ENCODE measurements at places on chromosomes 16 and 17. TPM values are rescaled to one million over a fixed set of nuclear protein-coding genes. Genes with fewer than 3 reads are reported as not detected.
A peak's percentile ranks its signal among the peaks of the same experiment; 100 is the strongest.

DNA sequence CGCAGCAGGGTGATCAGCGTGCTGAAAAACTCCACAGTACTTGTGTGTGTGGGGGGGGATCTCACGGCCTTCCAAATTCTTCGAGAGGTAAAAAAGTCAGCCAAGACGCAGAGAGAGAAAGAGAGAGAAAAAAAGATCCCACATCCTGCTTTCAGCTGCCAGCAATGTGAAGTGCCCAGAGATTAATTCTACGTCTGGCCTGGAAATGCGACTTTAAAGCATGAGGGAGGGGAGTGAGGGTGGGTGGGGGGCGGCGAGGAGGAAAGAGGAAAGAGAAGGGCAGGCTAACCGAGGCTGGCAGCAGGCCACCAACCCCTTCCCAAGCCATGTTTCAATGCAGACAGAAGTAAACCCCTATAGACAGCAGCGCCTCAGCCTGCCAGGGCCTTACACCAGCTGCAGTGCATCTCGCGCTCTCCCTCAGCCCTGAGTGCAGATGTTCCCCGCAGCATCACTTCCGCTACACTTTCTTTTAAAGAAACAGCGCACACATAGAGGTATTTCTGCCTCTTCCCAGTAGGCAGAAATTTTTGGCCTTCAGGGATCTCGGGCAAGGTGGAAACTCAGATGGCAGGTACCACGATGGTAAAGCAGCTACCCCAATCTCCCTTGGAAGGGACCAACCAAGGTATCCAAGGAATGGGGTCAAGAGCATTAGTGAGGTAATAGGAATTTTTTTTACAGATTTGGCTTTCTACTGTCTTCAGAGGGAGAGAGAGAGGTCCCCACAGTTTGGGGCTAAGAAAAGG is 87.8 kb downstream of the SMG6 start:
- peak; percentile 99 for DNase-seq

The CYBC1 gene
- total RNA-seq: 46.4 TPM

The DOC2A gene
- not detected for total RNA-seq

DNA sequence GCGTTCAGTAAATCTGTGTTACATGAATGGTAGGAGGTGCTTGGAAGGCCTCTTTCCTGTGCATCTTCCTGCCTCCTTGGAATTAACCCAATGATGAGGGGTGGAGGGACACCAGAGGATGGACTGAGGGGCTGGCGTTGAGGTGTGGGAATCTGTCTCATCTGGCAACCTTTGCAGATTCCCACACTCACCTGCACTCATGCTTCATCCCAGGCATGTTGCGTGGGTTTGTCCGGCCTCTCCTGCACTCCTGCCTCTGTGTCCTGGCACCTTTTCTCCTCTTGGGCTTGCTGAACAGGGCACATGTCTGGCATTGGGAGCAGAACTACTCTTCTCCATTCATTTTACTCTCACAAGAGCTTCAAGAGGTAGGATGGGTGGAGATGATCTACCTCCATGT is 3.1 kb upstream of the IGFBP4 start:
- no peak for DNase-seq

- DNase-seq: no peak
Observed at GRCh38 chr16:21037736-21038135, 112.9 kb downstream of the DNAH3 start.

DNA sequence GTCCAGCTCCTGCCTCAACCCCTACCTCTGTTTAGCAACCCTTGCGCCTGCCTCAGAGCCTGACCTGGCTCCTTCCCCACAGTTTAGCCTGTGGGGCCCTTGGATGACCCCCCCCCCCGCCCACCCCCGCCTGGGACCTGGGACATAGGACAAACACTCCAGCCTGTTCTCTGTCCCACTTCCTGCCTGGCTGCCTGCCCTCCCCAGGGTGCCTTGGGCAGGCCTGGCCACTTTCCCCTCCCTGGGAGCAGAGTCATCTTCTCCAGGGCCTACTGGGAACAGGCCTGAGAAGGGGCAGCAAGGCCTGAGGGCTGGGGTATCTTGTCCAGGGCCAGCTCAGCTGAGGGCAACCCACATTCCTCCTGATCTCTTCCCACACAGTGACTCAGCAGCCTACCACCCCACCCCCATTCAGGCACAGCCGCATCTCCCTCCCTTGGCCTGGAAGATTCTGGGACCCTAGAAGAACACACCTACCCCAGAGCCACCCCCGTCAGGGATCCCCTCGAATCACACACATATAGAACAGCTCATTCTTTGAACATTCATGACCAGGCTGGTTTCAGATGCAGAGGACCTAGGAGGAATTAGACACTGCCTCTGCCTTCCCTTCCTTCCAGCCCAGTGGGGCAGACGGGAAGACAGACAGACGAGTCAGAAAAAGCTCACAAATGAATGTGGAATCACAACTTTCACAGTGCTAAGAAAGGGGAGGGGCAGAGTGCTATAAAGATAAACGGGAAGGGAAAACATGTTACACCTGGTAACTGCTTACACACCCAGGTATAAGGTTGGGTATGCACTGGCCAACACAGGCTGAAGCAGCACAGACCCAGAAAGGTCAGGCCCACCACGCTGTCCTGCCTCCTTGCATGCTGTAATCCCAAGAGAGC is 6.0 kb downstream of the FHOD1 start:
- peak; percentile 70 for DNase-seq

GRCh38 chr17:39196241-39196807 is 1.1 kb downstream of the CACNB1 start:
- no peak for DNase-seq

GRCh38 chr16:78096386-78096785 is 3.1 kb upstream of the WWOX start:
- no peak for DNase-seq
